Activated CD4-positive, alpha-beta T cell treated with anti-CD3 and anti-CD28 coated beads for 48 hours (primary cell): ENCODE measurements at places on chromosomes 3 and 15.
A peak's percentile ranks its signal among the peaks of the same experiment; 100 is the strongest.

- no peak for DNase-seq
These were observed 43.4 kb downstream of the PPP2R3A start for GRCh38 chr3:136008732-136009470.

DNA sequence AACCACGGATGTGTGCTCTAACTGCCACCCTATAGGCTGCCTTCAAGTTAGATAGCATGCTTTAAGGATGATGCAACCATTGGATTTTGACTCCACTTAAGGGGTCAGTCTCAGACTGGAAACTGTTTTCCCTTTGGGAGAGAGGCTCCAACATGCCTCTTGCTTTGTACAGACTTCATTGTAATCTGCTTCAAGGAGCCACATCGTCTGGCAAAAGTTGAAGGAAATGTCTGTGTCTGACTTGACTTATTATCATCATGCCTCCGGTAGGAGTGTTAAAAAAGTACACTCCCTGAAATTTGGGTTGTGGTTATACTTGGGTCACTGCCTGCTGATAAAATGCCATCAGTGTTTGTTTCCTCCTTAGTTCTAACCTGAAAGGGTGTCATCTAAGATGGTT is 245.4 kb upstream of the CDIN1 start:
- DNase-seq, result no peak

- DNase-seq, result peak; percentile 27
These were observed 878 bp upstream of the RAD51 start for GRCh38 chr15:40693904-40694687.

GRCh38 chr15:72850833-72851232 is 67.3 kb upstream of the ADPGK start:
- DNase-seq, result no peak

GRCh38 chr3:171101982-171102641 is 75.6 kb upstream of the SLC2A2 start:
- no peak for DNase-seq

- DNase-seq, result no peak
These were observed 35.6 kb upstream of the LDHAL6B start for GRCh38 chr15:59171067-59171397.
